MCF 10A (cell line): ENCODE measurements at places on chromosomes 3 and 15.

- no peak for DNase-seq
Observed at GRCh38 chr3:33403756-33404155, 36.4 kb downstream of the UBP1 start.

DNA sequence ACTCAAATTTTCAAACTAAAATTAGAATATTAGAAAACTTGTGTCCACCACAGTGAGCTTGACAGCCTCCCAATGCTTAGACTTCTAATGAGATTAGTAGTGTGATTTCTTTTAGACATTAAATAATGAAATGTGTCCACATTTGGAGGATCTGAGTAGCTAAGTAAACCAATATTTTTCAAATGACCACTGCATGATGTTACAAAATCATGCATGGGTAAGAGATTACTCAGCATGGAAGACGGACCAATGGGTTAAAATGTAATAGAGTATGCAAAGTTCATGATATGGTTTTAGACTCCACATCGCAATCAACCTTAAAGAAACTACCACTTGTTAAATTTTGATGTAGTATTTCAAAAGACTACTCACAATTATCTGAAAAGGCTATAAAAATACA lies 130.6 kb downstream of the IMPG2 start:
- peak; percentile 30 for DNase-seq

GRCh38 chr3:10845839-10846656 lies 30.0 kb downstream of the SLC6A11 start:
- DNase-seq = no peak

GRCh38 chr3:29892976-29893554 lies 612.2 kb downstream of the RBMS3 start:
- DNase-seq = no peak

DNA sequence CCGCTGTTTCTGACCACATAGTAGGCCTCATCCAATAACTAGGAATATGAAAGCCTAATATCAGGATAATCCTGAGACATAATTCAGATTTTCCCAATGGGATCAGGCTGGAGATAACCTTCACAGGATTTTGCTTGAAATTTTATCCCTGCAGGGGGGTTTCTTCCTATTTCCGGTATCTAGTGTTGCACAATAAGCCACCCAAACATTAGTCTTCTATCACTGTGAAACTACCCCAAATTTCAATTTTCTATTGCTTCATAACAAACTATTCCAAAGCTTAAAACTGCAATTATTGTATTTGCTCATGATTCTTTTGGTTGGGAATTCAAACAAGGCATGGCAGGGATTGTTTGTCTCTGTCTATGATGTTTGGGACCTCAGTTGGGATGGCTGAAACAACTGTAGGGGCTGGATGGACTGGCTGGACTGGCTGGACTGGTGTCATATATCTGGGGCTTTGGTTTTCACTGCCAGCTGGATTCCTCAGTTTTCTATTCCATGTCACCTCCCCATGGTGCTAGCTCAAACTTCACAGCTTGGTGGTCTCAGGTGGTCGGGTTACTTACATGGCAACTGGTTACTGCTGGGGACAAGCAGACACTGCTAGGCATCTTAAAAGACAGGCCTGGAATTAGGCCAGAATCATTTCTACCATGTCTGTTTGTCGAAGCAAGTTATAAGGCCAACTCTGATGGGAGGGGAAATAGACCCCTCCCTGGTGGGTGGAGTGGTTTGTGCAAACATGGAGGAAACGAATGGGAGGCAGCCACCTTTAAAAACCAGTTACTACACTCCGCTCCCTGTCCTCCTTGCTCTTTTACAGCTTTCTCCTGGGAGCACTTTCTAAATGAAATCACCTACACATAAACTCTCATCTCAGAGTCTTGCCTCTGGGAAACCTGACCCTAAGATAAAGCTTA lies 88.2 kb upstream of the STT3B start:
- DNase-seq = no peak
